ENCODE measurements at places on chromosomes 4 and X. TPM values are rescaled to one million over a fixed set of nuclear protein-coding genes. Genes with fewer than 3 reads are reported as not detected.

The FAT4 gene
- 24.1 TPM for total RNA-seq

The MAGEA10 gene
- total RNA-seq = not detected

The CHRNA9 gene
- not detected for total RNA-seq

The MAGEA4 gene
- not detected for total RNA-seq

The PAGE5 gene
- not detected for total RNA-seq

The ZNF141 gene
- 17.1 TPM for total RNA-seq

The CFP gene
- 3.2 TPM for total RNA-seq

The NUDT11 gene
- 1.6 TPM for total RNA-seq

The ZNF157 gene
- 0.14 TPM for total RNA-seq

The HSFX2 gene
- total RNA-seq = 0.48 TPM

The MAGEC1 gene
- total RNA-seq = not detected

The PPBP gene
- total RNA-seq = 1.3 TPM

The ESX1 gene
- not detected for total RNA-seq

The TADA2B gene
- 19.7 TPM for total RNA-seq

The HTR2C gene
- not detected for total RNA-seq

The CISD2 gene
- 22.5 TPM for total RNA-seq

The PRRG1 gene
- total RNA-seq = 9.3 TPM

The CFAP299 gene
- not detected for total RNA-seq

The INTS12 gene
- total RNA-seq = 20.1 TPM

The PGRMC1 gene
- 96.4 TPM for total RNA-seq

The PCDH11X gene
- 0.60 TPM for total RNA-seq

The GPR173 gene
- total RNA-seq = 2.7 TPM

The SUPT20HL2 gene
- total RNA-seq = 1.9 TPM

The CXorf38 gene
- total RNA-seq = 10.3 TPM

The CENPI gene
- total RNA-seq = 1.2 TPM

The SPATA18 gene
- total RNA-seq = 5.3 TPM

The FAM47E gene
- 1.4 TPM for total RNA-seq

The MAOB gene
- total RNA-seq = 69.9 TPM

The RNF212 gene
- 0.76 TPM for total RNA-seq

The NXF2B gene
- total RNA-seq = not detected

The MSANTD1 gene
- 1.1 TPM for total RNA-seq

The MID2 gene
- 32.1 TPM for total RNA-seq

The CNKSR2 gene
- total RNA-seq = 2.1 TPM

The C1QTNF7 gene
- total RNA-seq = 9.4 TPM

The CENPU gene
- 1.4 TPM for total RNA-seq

All from posterior vena cava (tissue), 2 donors.